Renal cortex interstitium (tissue), 15 donors: ENCODE measurements at places on chromosomes 16 and 17. TPM values are rescaled to one million over a fixed set of nuclear protein-coding genes. Genes with fewer than 3 reads are reported as not detected.

DNA sequence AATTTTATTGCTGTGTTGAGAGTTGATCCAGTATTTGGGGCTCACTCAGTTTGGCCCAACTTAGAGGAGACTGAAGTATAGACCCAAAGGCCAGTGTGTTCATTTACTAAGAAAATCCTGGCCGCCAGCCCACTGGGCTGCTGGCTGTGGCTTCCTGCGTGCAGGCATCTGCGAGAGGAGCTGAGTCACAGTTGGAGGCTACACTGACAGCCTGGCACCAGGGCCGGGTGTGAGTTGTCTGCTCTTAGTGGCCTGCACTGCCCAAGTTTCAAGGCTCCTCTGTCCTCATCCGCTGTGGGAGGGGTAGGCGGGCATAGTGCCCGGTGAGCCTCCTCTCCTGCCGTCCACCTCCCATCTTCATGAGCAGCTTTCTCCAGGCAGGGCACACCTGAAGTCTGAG lies 54.2 kb downstream of the PLD6 start:
- no peak for DNase-seq

- DNase-seq = no peak
Measured at GRCh38 chr16:75198135-75198600, 8.8 kb downstream of the CTRB2 start.

The ARHGDIG gene
- 2.6 TPM for polyA plus RNA-seq

GRCh38 chr17:83164490-83164889 lies 85.1 kb downstream of the METRNL start:
- DNase-seq = no peak

The TNS4 gene
- polyA plus RNA-seq = 0.03 TPM
